Fibroblast of mammary gland (primary cell): ENCODE measurements at places on chromosomes 2 and 18.

GRCh38 chr2:233802132-233802815 lies 24.1 kb downstream of the MROH2A start:
- no peak for DNase-seq

- peak; percentile 4 for DNase-seq
Observed at GRCh38 chr18:8238507-8238906, 370.7 kb upstream of the RAB12 start.

GRCh38 chr2:188845692-188846091 lies 128.5 kb upstream of the COL3A1 start:
- peak; percentile 29 for DNase-seq

DNA sequence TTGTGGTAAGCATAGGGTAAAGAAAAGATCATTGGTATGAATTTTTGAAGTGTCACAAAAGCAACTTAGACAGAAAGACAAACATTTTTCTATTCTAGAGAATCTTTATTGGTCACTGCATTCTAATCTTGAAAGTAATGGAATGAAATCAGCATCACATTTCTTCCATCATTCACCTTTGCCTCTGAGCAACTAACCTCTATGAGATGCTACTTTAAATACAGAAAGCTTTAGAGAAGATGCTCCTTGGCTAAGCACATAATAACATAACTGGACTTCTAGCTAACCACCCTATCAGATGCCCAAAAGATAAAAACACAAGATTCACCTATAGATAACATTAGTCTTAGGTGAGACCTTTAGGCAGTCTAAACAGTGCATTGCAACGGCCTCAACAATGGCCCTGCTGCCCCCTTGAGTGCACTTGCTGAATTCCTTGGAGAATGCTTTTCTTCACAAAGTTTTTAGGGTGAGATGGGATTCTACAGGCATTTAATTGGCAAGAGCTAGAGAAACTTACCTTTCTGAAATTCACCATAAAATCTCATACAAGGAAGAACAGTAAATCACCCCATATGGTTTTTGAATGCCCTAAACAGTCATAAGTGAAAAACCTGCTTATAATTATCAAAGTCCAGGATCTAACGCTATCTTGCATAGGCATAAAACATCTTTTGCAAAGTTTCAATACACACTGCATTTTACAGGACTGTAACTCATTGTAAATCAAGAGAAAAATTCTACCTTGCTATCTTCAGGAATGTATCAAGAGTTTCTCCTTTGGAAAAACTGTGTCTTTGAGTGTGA lies 791.3 kb upstream of the CHAC2 start:
- DNase-seq, result peak; percentile 32

- DNase-seq, result peak; percentile 53
Observed at GRCh38 chr2:105712166-105712915, 32.4 kb upstream of the NCK2 start.

DNA sequence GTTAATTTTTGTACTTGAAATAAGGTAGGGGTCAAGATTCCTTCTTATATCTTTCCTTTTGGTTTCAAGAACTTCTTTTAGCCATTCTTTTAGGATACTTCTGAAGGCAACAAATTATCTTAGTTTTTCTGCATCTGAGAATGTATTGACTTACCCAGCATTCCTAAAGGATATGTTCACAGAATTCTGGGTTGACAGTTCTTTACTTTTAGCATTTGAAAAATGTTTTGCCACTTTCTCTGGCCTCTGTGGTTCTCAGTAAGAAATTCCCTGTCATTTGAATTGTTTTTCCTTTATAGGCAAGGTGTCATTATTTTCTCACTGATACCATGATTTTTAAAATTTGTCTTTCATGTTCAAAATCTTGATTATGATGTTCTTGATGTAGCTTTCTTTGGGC lies 162.4 kb downstream of the GALNT1 start:
- DNase-seq, result no peak

DNA sequence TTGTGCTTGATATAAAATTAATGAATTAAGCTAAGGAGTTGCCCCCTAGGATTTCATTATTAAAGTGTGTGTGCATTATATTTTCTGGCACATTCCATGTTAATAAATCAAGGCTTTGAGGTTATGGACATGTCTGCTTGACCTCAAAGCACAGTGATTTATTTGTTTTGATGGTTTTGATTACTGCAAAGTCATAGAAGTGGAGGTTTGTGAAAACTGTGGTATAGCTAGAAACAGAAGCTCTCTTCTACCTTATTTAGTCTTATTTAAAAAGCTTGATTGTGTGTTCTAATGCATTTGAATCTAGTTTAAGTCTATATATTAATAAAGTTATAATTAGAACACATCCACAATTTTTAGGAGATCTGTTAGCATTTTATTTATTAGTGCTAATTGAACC lies 32.2 kb downstream of the DOK6 start:
- DNase-seq, result no peak

- peak; percentile 98 for DNase-seq
Observed at GRCh38 chr18:34709750-34710441, at the start of gene DTNA. Gene DTNA, plus strand, starts transcription at chr18:34710298. Its CDS starts 45,679 bp downstream, at chr18:34755977.

DNA sequence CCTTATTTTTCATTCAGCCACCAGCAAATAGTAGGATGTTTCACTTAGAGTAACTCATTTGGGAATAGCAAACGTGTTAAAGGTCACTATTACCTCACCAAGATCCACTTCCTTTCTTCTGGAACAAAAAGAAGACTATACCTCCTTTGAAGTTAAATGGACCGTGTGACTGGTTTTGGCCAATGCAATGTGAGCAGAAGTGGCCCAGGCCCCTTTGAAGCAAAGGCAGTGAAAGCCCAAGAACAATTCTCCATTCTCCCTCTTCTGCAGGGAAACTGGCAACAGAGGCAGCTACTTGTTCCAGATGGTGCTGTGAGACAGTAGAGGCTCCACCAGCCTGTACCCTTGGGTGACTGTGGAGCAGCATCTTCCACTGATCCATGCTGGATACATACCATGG lies 11.3 kb upstream of the MALL start:
- peak; percentile 19 for DNase-seq

DNA sequence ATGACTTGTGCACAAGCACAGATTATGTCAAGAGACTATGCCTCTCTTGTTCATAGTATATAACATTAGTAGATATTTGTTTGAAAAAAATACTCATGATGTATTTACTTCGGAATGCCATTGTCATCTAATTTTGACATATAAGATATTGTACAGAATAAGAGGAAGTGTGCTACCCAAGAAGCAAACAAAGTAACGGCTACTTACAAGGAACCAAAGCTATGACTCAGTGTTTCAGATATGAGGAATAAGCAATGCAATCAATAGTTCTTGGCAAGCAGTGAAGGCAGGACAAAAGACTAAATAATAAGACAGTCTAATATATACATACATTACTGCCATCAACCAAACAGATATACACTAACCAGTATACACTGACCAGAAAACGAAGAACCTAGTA lies 256.3 kb downstream of the CCDC178 start:
- DNase-seq, result no peak
